ENCODE measurements at places on chromosomes 4 and X.
A peak's percentile ranks its signal among the peaks of the same experiment; 100 is the strongest.

GRCh38 chrX:137195991-137196390 lies 162.2 kb upstream of the GPR101 start:
- DNase-seq = no peak
- H3K36me3 ChIP-seq = no peaks in the 10 kb centered on the region
- no peak overlapping the region for H3K4me3 ChIP-seq
- no peaks in the 10 kb centered on the region for H3K4me1 ChIP-seq

DNA sequence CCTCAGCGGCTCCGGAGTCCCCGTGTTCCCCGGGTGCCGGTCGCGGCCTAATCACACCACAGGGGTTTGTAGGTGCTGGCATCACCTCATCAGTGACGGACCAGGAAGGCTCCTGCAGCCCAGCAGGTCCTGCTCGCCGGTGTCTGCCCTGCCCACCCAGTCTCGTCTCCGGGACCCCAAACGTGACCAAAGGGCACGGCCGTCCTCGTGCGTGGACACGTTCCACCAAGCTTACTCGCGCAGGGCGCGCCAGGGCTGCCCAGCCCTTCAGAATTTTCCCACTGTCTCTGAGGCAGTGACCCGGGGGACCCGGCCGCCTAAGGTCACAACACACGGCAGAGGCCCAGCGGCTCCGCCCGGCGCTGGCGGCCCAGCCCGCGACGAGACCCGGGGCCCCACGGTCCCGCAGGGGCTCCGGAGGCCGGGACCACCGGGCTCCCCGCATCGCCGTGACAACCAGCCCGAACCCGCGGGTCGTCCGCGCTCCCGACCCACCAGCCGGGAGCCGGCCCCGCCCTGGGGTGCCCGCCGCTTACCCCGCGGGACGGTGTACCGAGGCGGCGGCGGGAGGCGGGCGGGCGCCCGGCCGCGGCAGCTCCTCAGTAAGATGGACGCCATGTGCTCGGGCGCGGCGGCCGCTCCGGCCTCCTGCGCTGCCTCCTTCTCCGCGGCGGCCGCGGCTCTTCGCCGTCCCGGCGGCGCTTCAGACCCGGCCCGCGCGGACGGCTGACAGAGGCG lies 454 bp downstream of the LETM1 start:
- peak overlapping the region; percentile 28 for H3K27ac ChIP-seq
- H3K36me3 ChIP-seq = peaks cover 3% of the 10 kb centered on the region
- DNase-seq = no peak
- H3K27me3 ChIP-seq = no peaks in the 10 kb centered on the region
- peak overlapping the region; percentile 79 for H3K4me3 ChIP-seq

DNA sequence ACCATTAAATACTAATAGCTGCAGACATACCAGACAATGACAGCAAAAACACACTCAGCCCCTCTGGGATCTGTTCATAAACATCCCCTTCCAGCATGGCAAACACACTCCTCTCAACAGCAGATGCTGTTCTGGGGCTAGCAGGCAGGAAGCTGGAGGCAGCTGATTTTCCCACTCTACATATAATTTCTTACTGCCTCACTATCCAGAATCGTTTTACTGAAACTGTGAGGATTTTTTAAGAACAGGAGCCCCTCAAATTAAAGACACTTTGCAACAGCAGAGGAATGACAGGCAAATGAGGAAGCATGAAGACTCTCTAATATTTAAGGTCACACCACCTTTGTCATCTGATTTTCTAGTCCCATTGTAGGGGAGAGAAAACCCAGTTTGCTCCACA lies 2.2 kb downstream of the MAPK10 start:
- H3K27me3 ChIP-seq = no peaks in the 10 kb centered on the region
- no peaks in the 10 kb centered on the region for H3K4me1 ChIP-seq
- no peaks in the 10 kb centered on the region for H3K36me3 ChIP-seq
- no peak overlapping the region for H3K27ac ChIP-seq

GRCh38 chr4:60648774-60649173 lies 551.4 kb upstream of the ADGRL3 start:
- no peak overlapping the region for H3K27ac ChIP-seq
- no peaks in the 10 kb centered on the region for H3K36me3 ChIP-seq
- peak; percentile 88 for DNase-seq
- H3K4me1 ChIP-seq = no peaks in the 10 kb centered on the region

DNA sequence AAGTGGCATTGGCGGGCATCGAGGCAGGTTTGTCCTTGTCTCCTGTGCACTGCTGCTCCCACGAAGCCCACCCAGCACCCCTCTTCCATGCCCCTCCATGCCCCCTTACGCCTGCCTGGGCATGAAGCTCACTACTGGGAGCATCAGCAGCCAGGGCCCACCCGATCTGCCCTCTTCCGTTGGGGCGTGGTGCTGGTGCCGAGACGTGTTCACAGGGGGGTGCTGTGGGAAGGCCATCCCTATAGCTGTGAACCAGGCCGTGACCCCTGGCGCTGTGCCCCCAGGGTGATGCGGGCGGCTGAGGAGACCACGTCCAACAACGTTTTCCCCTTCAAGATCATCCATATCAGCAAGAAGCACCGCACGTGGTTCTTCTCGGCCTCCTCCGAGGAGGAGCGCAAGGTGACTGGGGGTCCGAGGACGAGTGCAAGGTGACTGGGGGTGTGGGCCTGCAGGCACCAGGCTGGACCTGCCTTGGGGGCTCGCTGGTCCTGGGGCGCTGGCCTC lies 19.3 kb upstream of the ADD1 start:
- peak overlapping the region; percentile 34 for H3K4me3 ChIP-seq
- H3K4me1 ChIP-seq = no peaks in the 10 kb centered on the region

GRCh38 chrX:97096385-97096784 lies 212.7 kb downstream of the RPA4 start:
- no peaks in the 10 kb centered on the region for H3K27me3 ChIP-seq
- no peak for DNase-seq
- H3K4me1 ChIP-seq = no peaks in the 10 kb centered on the region
- H3K4me3 ChIP-seq = no peak overlapping the region
- no peaks in the 10 kb centered on the region for H3K36me3 ChIP-seq

DNA sequence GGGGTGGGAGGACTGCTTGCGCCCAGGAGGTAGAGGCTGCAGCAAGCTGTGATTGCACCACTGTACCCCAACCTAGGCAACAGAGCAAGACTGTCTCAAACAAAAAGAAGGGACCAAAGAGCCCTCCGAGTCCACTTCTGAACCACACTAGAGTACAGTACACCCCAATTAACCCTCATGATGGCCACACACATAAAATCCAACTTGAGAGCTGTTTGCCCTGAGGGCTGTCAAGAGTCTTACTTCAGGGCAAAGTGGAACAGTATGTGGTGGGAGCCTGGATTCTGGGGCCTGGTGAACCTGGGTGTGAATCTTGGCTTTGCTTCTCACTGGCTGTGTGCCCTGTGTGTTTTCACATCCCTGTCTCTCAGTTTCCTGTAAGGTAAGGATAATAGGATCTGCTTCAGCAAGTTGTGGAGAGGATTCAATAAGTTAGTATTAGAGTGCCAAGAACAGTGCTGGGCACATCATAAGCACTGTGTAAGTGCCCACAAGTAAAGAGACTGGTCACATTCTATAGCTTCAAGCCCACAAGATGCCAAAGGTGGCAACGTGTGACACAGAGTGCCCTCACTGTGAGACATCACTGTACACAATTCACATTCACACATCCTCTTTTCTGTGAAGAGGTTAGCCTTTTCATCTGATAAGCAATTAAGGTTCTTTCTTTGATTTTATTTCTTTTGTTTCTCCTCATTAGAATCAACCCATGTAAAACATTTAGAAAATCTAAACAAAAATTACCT lies 52.1 kb downstream of the LEF1 start:
- H3K4me3 ChIP-seq = no peak overlapping the region
- H3K36me3 ChIP-seq = no peaks in the 10 kb centered on the region
- peaks cover 9% of the 10 kb centered on the region for H3K4me1 ChIP-seq
- no peaks in the 10 kb centered on the region for H3K27me3 ChIP-seq

DNA sequence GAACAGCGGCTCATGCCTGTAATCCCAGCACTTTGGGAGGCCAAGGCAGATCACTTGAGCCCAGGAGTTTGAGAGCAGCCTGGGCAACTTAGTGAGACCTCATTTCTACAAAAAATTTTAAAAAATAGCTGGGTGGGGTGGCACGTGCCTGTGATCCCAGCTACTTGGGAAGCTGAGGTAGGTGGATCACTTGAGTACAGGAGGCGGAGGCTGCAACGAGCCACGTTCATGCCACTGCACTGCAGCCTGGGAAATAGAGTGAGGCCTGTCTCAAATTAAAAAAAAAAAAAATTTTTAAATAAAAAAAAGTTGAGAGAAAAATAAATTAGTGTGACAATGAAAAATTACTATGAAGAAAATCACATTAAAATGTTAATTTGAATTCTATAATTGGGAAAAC lies 10.5 kb downstream of the VEGFC start:
- no peak overlapping the region for H3K27ac ChIP-seq
- no peaks in the 10 kb centered on the region for H3K4me1 ChIP-seq
- H3K4me3 ChIP-seq = no peak overlapping the region
- DNase-seq = no peak
- H3K36me3 ChIP-seq = no peaks in the 10 kb centered on the region
- no peaks in the 10 kb centered on the region for H3K27me3 ChIP-seq

- peaks cover 2% of the 10 kb centered on the region for H3K4me1 ChIP-seq
- no peaks in the 10 kb centered on the region for H3K36me3 ChIP-seq
- H3K4me3 ChIP-seq = no peak overlapping the region
Measured at GRCh38 chr4:53932796-53933610, 131.4 kb downstream of the CHIC2 start.

DNA sequence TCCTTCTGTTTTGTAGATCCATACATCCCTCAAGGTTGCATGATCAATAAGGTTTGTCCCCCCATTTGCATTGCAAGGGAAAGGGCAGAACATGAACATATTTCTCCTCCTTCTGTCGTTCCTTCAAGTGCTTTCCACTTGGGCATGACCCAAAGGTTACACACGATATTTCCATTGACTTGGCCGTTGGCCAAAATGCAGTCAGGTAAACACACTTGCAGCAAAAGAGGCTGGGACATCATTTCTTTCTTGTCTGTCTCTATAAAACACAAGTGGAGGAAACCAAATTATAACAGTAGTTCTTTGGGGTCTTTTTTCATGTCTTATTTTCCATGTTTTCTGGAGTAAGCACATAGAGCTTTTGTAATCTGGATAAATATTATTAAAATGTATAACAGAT lies 156.1 kb downstream of the FRAS1 start:
- no peak overlapping the region for H3K27ac ChIP-seq
- no peak overlapping the region for H3K4me3 ChIP-seq
- no peaks in the 10 kb centered on the region for H3K36me3 ChIP-seq
- DNase-seq = no peak
- H3K27me3 ChIP-seq = no peaks in the 10 kb centered on the region

- H3K4me3 ChIP-seq = no peak overlapping the region
- H3K27ac ChIP-seq = no peak overlapping the region
- no peak for DNase-seq
- no peaks in the 10 kb centered on the region for H3K4me1 ChIP-seq
- no peaks in the 10 kb centered on the region for H3K27me3 ChIP-seq
- no peaks in the 10 kb centered on the region for H3K36me3 ChIP-seq
Measured at GRCh38 chr4:87068583-87069021, 133.8 kb downstream of the AFF1 start.

DNA sequence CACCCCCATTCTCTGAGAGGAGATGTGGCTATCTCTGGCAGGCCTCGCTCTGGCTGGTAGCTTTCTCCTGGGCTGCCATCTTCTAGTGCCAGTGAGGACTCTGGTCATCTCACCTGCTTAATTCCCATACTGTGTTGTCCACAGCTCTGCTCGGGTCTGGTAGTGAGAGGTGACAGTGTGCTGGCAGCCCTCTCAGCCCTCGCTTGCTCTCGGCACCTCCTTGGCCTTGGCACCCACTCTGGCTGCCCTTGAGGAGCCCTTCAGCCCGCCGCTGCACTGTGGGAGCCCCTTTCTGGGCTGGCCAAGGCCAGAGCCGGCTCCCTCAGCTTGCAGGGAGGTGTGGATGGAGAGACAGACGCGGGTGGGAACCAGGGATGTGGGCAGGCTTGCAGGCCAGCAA lies 52.7 kb downstream of the CPLX1 start:
- no peaks in the 10 kb centered on the region for H3K4me1 ChIP-seq
- no peaks in the 10 kb centered on the region for H3K27me3 ChIP-seq
- H3K4me3 ChIP-seq = no peak overlapping the region
- no peak overlapping the region for H3K27ac ChIP-seq

Data from trophoblast cell (in vitro differentiated cells and primary cell).